ENCODE measurements at places on chromosomes 1 and 21.

- no peak overlapping the region for H3K4me3 ChIP-seq
- no peak for DNase-seq
- H3K4me1 ChIP-seq, result no peaks in the 10 kb centered on the region
- no peaks in the 10 kb centered on the region for H3K27me3 ChIP-seq
- H3K27ac ChIP-seq, result no peak overlapping the region
Measured at GRCh38 chr1:189323091-189323490, 1154.6 kb downstream of the BRINP3 start.

- no peaks in the 10 kb centered on the region for H3K27me3 ChIP-seq
- DNase-seq, result no peak
Measured at GRCh38 chr1:78560811-78561210, 59.4 kb upstream of the IFI44L start.

DNA sequence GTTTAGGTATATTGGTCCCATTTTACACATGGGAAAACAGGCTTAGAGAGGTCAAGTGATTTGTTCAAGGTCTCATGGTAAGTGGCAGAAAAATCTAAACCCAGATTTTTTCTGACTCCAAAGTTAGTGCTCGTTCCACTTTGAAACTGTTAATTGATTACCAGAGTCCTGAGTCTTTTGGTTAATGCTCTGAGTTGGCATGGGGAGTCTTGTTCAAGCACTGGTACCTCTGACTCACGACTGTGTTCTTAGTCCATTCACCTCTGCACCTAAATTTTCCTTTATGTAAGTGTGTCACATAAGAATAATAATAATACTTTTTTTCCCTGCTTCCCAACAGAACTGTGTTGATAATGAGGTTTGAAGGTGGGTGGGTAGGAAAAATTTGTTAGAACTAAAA lies 59.3 kb downstream of the VANGL2 start:
- no peaks in the 10 kb centered on the region for H3K27me3 ChIP-seq
- no peak for DNase-seq
- peaks cover 21% of the 10 kb centered on the region for H3K4me1 ChIP-seq
- no peak overlapping the region for H3K27ac ChIP-seq

GRCh38 chr1:205232945-205233397 lies 5.2 kb downstream of the TMCC2 start:
- no peak overlapping the region for H3K27ac ChIP-seq
- H3K4me1 ChIP-seq, result peaks cover 11% of the 10 kb centered on the region
- H3K27me3 ChIP-seq, result no peaks in the 10 kb centered on the region
- H3K36me3 ChIP-seq, result no peaks in the 10 kb centered on the region

GRCh38 chr1:77047978-77048614 lies 171.1 kb downstream of the PIGK start:
- no peak for DNase-seq
- H3K4me1 ChIP-seq, result peaks cover 15% of the 10 kb centered on the region
- H3K4me3 ChIP-seq, result no peak overlapping the region

All from CD8-positive, alpha-beta memory T cell (primary cell).